ENCODE measurements at places on chromosomes 13 and 19.

DNA sequence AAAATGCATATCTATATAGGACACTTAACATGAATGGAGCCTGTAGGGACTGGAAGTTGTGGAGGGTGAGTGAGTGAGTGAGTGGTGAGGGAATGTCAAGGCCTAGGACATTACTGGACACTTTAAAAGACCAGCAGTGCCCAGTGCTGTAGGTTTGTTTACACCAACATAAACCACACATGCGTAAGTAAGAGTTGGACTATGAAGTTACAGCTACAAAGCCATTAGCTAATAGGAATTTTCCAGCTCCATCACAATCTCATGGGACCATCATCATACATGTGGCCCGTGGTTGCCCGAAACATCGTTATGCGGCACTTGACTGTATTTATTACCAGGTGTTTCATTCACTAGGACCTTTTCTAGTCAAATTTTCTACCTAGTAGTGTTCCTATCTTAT is 49.2 kb downstream of the LATS2 start:
- DNase-seq = no peak

DNA sequence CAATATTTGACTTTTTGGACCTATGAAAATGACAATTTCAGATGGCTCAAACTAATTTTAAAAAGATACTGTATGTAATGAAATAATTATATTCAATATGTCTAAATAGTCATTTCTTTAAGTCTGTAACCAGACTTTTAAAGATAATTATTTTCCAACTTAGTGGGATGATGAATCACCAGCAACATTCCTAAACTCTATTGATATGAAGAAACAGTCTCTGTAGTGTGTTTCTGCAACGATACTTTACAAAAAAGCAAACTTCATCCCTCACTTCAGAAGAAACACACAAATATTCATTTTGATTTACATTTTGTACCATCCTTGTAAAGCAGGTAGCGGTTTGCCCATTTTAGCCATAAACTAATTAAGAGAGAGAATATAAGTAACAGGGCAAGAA is 417.4 kb downstream of the EFNB2 start:
- no peak for DNase-seq

- no peak for DNase-seq
These were observed 280.3 kb downstream of the KLF5 start for GRCh38 chr13:73339086-73339485.

GRCh38 chr13:106599875-106600797 is 32.2 kb upstream of the ARGLU1 start:
- DNase-seq = no peak

DNA sequence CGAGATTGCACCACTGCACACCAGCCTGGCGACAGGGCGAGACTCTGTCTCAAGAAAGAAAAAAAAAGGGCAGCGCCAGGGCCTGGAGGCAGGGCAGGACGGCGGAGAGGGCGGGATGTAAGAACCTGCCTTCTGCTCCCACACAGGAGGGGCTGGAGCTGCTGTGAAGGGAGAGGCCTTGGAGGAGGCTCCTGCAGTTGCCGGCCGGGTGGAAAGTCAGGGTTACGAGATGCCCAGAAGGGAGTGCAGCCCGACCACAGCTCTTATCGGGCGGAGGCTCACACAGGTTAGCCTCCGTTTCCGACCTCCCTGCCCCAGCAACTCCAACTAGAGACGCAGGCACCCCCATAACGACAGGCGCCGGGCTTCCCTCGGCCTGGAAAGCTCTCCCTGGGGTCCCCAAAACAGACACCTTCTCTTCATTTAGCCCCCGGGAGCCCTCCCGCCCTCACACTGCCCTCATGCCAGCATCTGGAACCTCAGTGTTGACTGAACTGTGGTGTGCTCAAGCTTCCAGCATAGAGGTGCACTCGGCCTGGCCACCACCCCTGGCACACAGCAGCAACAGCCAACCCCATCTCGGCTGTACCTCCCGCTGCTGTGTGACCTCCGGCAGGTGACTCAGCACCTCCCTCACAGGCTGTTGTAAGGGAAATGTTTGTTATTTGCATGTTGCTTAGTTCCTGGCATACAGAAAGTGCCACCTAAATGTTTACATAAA is 1.4 kb downstream of the PLPP2 start:
- DNase-seq = no peak

- no peak for DNase-seq
These were observed 483.2 kb downstream of the DIAPH3 start for GRCh38 chr13:59680429-59681024.

- DNase-seq = no peak
These were observed 72.1 kb downstream of the RNASEH2B start for GRCh38 chr13:50981686-50982085.

GRCh38 chr13:24250376-24251057 is 58.9 kb upstream of the C1QTNF9 start:
- no peak for DNase-seq

DNA sequence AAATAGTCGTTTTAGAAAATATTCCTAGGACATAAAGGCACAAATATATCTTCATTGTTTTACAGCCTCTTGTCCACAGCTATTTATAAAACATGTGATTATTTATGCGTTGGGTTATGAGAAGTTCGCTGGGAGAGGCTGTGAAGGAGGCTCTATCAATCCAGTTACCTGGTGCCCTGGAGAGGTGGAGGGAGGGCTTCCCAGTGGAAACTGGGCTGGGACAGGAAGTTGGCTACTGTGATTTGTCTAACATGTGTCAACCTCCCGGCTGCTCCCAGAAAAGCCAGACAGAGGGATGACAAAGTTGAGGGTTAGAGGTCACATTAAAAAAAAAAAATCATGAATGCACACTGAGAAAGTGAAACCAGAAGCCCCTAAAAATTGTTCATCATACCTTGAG is 346.5 kb downstream of the ZNF536 start:
- DNase-seq = no peak

GRCh38 chr19:5571777-5572176 is 4.0 kb upstream of the TINCR start:
- DNase-seq = no peak

DNA sequence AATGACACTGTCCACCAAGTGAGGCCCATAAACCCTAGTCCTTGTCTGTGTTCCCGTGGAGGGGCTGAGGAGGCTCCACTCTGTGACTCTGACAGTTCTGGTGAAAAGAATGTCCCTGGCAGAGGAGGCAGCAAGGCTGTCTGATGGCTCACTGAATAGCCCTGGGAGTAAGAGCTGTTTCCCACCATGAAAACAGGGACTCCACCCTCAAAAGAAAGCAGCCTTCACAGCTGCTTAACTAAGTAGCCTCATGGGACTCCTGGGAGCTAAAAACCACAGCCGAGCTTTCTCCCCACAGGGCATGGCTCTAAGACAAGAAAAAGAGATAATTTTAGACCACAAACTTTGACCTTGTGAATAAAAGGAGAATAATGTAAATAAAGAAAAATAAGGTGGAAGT is 135.1 kb upstream of the FRY start:
- DNase-seq = no peak

DNA sequence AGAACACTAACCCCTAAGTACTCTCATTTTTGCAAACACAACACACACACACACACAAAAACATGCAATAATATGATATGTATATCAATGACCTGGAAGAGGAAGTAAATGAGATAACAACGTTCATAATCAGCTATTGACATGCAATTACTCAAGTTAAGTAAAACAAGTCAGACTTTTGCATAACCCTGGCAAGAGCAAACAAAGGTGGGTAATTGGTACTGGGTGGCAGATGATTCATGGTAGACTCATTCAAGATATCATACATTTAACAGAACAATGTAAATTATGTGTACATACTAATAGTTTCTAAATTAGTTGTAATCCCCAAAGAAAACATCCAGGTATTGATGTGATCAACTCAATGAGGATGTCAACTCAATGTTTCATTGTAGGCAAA is 508.8 kb downstream of the DACH1 start:
- no peak for DNase-seq

GRCh38 chr19:9130965-9131364 is 4.2 kb upstream of the OR7G3 start:
- no peak for DNase-seq

DNA sequence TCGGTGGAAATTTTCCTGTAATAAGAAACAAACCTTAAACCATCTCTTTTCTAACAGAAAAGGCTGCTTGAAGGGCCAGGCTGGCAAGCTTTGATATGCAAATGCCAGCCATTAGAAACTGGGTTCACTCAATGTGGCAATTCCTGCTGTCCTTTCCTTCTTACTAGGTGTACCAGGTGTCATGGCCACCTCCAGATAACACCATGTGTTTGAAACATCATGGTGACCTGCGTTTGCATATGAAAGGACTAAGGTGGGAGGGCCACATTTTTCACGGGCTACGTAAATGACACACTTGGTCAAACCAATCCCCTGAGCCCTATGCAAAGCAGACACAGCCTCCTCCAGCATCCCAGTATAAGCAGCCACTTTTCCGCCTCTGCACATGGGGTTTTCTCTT is 789.1 kb upstream of the SLITRK5 start:
- no peak for DNase-seq

GRCh38 chr19:29248332-29248844 is 35.4 kb upstream of the UQCRFS1 start:
- no peak for DNase-seq

- DNase-seq = no peak
These were observed 17.7 kb upstream of the PLAUR start for GRCh38 chr19:43687660-43687997.

- no peak for DNase-seq
These were observed 23.5 kb upstream of the FAM216B start for GRCh38 chr13:42757678-42758420.

GRCh38 chr13:107222597-107222996 is 654.7 kb upstream of the ARGLU1 start:
- DNase-seq = no peak

Data from stimulated activated CD8-positive, alpha-beta memory T cell treated with anti-CD3 and anti-CD28 coated beads, Interleukin-15, amount 100 ng/mL, for 24 hours (primary cell).